ENCODE measurements at places on chromosomes 13 and 19.

- no peak for DNase-seq
Observed at GRCh38 chr13:46489586-46490023, 63.4 kb upstream of the LRCH1 start.

- DNase-seq = no peak
Observed at GRCh38 chr13:86825410-86825809, 845.8 kb upstream of the SLITRK5 start.

- no peak for DNase-seq
Observed at GRCh38 chr13:84645196-84646012, 763.1 kb upstream of the SLITRK1 start.

GRCh38 chr19:41774515-41774980, 19.2 kb downstream of the CEACAM6 start:
- no peak for DNase-seq
